ENCODE measurements at places on chromosomes 4 and X.
A peak's percentile ranks its signal among the peaks of the same experiment; 100 is the strongest.

DNA sequence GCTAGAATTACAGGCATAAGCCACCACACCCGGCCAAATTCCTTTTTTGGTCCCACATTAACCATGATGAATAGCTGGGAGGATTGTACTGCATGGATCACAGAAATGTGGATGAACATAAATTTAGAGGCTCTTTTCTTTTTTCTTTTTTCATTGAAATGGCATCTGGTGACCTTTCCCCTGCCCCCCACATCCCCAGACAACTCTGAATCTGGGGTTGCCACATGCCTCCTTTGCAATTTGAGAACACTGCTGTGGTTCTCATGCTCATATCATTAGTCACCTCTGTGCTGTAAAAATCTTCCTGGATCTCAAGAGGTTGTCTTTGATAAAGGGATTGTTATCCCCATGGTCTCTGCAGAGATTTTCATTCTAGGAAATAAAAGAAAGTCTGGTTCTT lies 22.8 kb upstream of the FMR1NB start:
- no peaks in the 10 kb centered on the region for H3K27me3 ChIP-seq
- peaks cover 16% of the 10 kb centered on the region for H3K4me1 ChIP-seq
- H3K27ac ChIP-seq: no peak overlapping the region
- peak; percentile 86 for DNase-seq
- H3K36me3 ChIP-seq: no peaks in the 10 kb centered on the region

- H3K27me3 ChIP-seq: no peaks in the 10 kb centered on the region
- H3K4me3 ChIP-seq: no peak within 1 kb of the TSS
- H3K36me3 ChIP-seq: no peaks in the 10 kb centered on the region
- no peak within 1 kb of the TSS for H3K27ac ChIP-seq
- DNase-seq: no peak
These were observed at the start of gene GDPD2 for GRCh38 chrX:70422851-70423341. Gene GDPD2 (plus strand): TSS chrX:70423314. CDS start chrX:70424985, 1,671 bp downstream.

- no peak overlapping the region for H3K27ac ChIP-seq
- no peak for DNase-seq
- no peak overlapping the region for H3K4me3 ChIP-seq
- no peaks in the 10 kb centered on the region for H3K4me1 ChIP-seq
- H3K36me3 ChIP-seq: no peaks in the 10 kb centered on the region
These were observed 62.8 kb upstream of the NLGN4X start for GRCh38 chrX:6291444-6291843.

DNA sequence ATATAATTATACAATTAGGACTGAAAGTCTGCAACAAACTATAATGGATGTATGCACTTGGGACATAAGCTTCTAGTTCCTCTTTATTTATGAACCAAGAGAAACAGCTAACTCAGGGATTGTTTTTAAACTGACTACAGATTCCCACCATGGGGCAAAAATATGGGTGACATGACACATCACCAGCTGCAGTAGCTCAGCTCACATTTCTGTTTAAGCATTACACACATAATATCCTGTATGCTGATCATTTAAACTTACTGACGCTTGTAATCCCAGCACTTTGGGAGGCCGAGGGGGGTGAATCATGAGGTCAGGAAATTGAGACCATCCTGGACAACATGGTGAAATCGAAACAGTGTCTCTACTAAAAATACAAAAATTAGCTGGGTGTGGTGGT lies 11.5 kb downstream of the FGB start:
- no peaks in the 10 kb centered on the region for H3K36me3 ChIP-seq
- no peaks in the 10 kb centered on the region for H3K27me3 ChIP-seq
- no peak for DNase-seq
- H3K4me1 ChIP-seq: no peaks in the 10 kb centered on the region
- H3K4me3 ChIP-seq: no peak overlapping the region
- no peak overlapping the region for H3K27ac ChIP-seq

DNA sequence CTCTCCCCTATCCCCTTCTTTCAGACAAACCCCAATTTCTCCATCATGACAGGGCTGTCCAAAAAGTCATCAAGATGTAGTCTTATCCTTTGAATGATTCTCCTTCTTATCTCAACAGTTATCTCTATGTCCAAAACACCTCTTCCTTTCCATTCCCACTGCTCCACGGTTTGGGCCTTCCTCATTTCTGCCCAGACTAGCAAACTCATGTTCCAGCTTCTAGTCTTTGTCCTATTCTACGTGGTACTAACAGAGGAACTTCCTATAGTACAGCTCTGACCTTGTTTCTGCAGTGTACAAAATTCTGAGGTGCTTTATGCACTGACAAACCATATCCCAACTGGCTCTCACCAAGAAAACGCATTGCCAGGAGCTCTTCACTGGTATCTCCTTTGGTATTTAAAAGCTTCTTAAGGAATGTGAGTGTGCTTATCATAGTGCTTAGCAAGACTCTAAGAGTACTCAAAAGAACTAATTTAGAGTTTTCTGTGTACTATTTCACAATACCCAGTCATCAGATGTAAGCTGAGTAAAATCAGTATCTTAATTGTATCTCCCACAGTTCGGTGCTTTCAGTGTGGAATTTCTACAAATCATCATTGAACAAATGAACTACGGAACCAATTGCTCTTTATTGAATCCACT lies 65.5 kb downstream of the MAML3 start:
- H3K27me3 ChIP-seq: no peaks in the 10 kb centered on the region
- peaks cover 83% of the 10 kb centered on the region for H3K4me1 ChIP-seq
- no peak overlapping the region for H3K4me3 ChIP-seq
- no peaks in the 10 kb centered on the region for H3K36me3 ChIP-seq
- peak overlapping the region; percentile 92 for H3K27ac ChIP-seq
- no peak for DNase-seq

DNA sequence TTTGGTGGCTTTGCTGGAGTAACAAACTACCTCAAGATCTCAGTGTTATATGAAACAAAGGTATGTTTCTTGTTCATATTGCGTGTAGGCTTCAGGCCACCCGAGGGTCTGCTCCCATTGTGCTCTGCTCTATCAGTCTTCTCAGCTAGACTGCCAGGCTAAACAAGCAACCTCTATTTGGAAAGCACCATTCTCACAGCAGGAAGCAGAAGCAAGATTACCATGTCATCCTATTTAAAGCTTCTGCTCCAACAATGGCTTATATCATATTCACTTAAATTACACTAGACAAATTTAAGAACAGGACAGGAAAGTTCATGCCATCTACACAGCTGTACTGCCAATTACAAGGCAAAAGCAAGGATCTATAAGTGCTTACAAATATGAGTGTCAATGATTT lies 385.8 kb downstream of the PPARGC1A start:
- H3K4me3 ChIP-seq: no peak overlapping the region
- no peaks in the 10 kb centered on the region for H3K4me1 ChIP-seq
- H3K36me3 ChIP-seq: no peaks in the 10 kb centered on the region
- no peak overlapping the region for H3K27ac ChIP-seq
- no peaks in the 10 kb centered on the region for H3K27me3 ChIP-seq
- no peak for DNase-seq

- no peaks in the 10 kb centered on the region for H3K36me3 ChIP-seq
- H3K4me1 ChIP-seq: no peaks in the 10 kb centered on the region
- no peaks in the 10 kb centered on the region for H3K27me3 ChIP-seq
These were observed 14.6 kb downstream of the NDUFB11 start for GRCh38 chrX:47129899-47130358.

- H3K27me3 ChIP-seq: no peaks in the 10 kb centered on the region
- no peaks in the 10 kb centered on the region for H3K36me3 ChIP-seq
- peak overlapping the region; percentile 79 for H3K27ac ChIP-seq
- H3K4me1 ChIP-seq: peaks cover 56% of the 10 kb centered on the region
These were observed 45.7 kb downstream of the FHDC1 start for GRCh38 chr4:152981842-152982241.

- no peaks in the 10 kb centered on the region for H3K36me3 ChIP-seq
- no peak overlapping the region for H3K4me3 ChIP-seq
- no peak for DNase-seq
- H3K27me3 ChIP-seq: no peaks in the 10 kb centered on the region
- no peaks in the 10 kb centered on the region for H3K4me1 ChIP-seq
- no peak overlapping the region for H3K27ac ChIP-seq
These were observed 64.2 kb downstream of the DCUN1D4 start for GRCh38 chr4:51907006-51907669.

GRCh38 chr4:84631573-84631972 lies 48.6 kb downstream of the CDS1 start:
- no peaks in the 10 kb centered on the region for H3K4me1 ChIP-seq
- H3K27me3 ChIP-seq: no peaks in the 10 kb centered on the region
- H3K4me3 ChIP-seq: no peak overlapping the region
- no peak overlapping the region for H3K27ac ChIP-seq
- no peak for DNase-seq

GRCh38 chrX:40468033-40468846 lies 112.5 kb upstream of the ATP6AP2 start:
- H3K36me3 ChIP-seq: no peaks in the 10 kb centered on the region
- no peaks in the 10 kb centered on the region for H3K4me1 ChIP-seq
- peak; percentile 34 for DNase-seq
- no peak overlapping the region for H3K27ac ChIP-seq
- H3K27me3 ChIP-seq: no peaks in the 10 kb centered on the region

DNA sequence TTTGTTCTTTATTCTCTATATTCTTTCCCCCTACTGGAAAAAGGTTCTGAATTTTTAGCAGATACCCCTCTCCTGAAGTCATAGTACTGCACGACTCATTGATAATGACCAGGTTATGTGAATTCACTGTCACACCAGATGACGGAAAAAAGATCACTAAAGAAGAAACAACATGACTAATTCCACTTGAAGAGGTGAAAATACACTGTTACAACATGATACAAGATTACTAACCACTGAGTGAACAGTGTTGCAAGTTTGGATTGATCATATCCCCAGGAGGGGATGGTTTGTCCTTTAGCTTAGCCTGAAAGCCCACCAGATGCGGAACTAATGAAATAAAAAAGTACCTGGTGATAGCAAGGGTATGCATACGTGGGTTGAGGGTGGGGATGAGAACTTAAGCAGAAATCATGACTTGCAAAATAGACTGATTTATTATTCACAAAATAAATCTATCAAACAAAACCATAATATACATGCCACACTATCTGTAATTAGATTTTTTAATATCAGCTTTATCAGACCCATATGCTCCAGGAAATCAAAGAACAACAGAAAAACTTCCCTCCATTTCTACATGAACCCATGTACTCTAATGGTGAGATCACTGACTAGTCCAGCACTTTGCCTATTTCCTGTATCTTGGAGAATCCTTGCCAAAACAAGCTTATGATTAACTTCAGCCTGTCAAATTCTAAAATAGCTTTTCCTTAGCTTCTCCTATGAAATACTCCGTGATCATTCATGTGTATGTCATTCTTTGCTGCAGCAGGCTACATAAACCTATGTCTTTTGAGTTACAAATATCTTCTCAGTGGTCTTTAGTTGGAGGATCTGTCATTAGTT lies 257.4 kb upstream of the AGA start:
- DNase-seq: no peak
- no peaks in the 10 kb centered on the region for H3K27me3 ChIP-seq
- H3K36me3 ChIP-seq: no peaks in the 10 kb centered on the region
- H3K4me1 ChIP-seq: no peaks in the 10 kb centered on the region
- H3K4me3 ChIP-seq: no peak overlapping the region
- no peak overlapping the region for H3K27ac ChIP-seq

DNA sequence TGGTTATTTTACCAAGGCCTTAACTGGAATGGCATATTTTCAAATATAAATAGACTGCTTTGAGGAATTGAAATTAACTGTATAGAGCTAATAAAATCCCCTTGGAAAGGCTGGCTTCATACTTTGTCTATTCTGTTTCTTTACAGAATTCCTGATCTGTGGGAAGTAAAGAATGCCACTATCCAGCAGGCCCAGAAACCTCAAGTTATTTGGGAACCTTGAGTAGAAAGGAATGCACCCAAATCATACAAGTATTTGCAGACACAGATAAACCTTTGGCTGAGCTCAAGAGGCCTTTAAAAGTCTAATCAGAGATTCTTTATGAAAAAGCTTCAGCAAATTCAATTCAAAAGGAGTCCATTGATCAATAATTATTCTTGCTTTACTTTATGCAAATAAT lies 975.7 kb upstream of the PABPC4L start:
- H3K4me3 ChIP-seq: no peak overlapping the region
- H3K4me1 ChIP-seq: no peaks in the 10 kb centered on the region
- no peaks in the 10 kb centered on the region for H3K36me3 ChIP-seq
- no peaks in the 10 kb centered on the region for H3K27me3 ChIP-seq

Measured in PC-9 (cell line).